ENCODE measurements at places on chromosomes 11 and 22.

DNA sequence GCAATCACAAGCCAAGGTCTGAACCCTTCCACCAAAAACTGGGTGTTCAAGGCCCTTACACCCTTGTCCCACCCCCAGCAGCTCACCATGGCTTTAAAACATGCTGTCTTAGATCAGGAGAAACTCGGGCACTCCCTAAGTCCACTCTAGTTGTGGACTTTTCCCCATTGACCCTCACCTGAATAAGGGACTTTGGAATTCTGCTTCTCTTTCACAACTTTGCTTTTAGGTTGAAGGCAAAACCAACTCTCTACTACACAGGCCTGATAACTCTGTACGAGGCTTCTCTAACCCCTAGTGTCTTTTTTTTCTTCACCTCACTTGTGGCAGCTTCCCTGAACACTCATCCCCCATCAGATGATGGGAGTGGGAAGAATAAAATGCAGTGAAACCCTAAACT lies 15.0 kb downstream of the HTR3A start:
- no peak for DNase-seq

GRCh38 chr22:19851291-19852176 lies 3.1 kb downstream of the GNB1L start:
- no peak for DNase-seq

DNA sequence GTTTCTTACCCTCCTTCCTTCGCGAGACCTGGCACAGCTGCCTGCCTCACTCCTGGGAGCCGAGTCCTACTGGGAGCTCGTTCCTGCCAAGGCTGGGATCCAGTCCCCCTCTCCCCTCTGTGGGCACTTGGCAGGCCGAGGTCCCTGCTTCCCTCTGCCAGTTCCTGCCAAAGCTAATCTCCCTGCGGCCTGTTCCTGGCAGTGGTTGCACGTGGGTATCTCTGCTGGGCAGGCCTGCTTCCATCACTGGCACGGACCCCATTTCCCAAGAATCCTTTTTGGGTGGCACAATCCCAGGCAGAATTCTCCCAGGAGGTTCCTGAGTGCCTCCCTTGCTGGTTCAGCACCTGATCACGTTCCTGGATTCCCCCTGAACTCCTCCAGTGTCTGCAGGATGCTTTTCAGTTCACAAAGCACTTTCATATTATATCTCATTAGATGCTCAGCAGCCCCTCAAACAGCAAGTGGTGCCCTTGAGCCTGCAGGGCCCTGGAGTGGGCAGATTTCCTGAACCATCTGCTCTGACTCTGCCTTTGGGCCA lies 96.5 kb downstream of the RRM1 start:
- DNase-seq, result no peak

DNA sequence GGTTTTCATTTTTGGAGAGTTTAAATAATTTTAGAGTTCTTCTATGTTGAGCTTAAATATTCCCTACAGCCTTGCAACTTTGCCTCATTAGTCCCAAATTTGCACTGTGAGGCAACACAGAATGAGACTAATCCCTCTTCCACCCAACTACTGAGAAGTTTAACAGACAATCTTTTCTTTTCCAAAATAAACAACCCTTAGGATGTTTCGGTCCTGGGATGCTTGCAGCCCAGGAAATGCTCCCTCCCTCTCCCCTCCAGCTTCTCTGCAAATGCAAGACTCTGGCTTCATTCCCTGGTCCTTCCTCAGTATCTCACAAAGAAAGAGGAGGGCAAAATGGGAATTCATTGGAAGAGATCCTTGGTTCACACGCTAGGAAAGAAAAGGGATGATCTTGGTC lies 222.5 kb downstream of the ST3GAL4 start:
- no peak for DNase-seq

- DNase-seq, result no peak
Measured at GRCh38 chr22:48594757-48595510, 1232.7 kb downstream of the BRD1 start.

GRCh38 chr11:128282053-128282452 lies 305.3 kb downstream of the ETS1 start:
- DNase-seq, result no peak

GRCh38 chr22:24683691-24684090 lies 80.7 kb downstream of the GGT1 start:
- peak; percentile 65 for DNase-seq

GRCh38 chr11:8086001-8086479 lies 5.0 kb downstream of the TUB start:
- peak; percentile 58 for DNase-seq

- no peak for DNase-seq
Measured at GRCh38 chr22:22389467-22389866, 119.1 kb downstream of the ZNF280B start.

DNA sequence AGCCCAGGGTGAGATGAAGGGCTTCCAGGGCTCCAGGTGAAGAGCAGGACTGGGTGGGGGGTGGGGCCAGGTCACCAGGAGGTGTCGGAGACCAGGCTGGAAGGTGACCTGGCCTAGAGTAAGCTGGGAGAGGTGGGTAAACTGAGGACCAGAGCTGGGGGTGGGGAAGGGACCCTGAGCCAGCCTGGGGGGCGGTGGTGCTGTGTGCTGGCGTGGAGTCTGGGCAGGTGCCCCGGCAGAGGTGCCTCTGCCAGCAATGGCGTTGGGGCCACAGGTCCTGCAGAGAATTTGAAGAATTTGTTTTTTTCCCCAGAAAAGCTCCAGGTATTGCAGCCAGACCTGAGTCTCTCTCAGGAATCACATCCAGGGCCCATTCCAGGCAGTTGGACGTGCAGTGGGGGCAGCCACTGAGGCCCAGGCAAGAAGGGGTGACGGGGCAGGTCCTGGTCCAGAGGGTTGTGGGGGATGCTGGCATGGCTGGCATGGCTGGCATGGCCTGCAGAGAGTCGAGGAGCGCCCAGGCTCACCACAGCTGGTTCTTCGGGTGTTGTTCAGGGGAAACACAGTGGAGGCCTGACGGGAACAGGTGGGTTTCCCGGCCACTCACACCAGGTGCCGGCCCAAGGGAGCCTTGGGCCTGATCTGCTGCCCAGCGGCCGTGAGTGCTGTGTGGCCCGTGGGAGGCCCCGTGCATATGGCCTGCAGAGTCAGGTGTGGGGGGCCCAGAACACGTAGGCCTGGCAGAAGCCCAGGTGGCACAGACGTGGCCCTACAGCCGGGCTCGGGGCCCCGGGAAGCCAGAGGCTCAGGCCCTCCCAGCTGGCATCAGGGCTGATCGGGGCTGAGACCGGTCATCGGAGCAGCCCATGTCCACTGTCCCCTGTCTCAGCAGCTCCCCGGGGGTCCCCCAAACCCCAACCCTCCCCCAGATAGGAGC lies 6.4 kb upstream of the MUC6 start:
- no peak for DNase-seq

- DNase-seq, result no peak
Measured at GRCh38 chr22:40709752-40710413, 30.6 kb downstream of the MCHR1 start.

DNA sequence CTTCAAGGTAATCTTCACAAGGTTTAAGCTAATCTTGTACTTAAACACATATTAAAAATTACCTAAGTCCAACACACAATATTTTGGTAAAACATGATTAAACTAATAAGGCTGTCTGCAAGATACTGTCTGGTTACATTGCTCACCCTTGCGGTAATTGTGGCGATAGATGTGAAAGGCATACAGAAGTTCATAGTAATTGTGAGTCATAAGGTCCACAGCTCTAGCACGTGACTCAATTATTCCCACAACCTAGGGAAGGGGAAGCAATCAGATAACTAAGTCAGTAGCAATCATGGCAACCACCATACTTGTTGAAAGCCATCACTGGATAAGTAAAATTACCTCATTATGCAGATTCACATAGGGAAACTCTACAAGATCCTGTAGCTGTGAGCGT lies 30.5 kb upstream of the FNBP4 start:
- DNase-seq, result peak; percentile 86

DNA sequence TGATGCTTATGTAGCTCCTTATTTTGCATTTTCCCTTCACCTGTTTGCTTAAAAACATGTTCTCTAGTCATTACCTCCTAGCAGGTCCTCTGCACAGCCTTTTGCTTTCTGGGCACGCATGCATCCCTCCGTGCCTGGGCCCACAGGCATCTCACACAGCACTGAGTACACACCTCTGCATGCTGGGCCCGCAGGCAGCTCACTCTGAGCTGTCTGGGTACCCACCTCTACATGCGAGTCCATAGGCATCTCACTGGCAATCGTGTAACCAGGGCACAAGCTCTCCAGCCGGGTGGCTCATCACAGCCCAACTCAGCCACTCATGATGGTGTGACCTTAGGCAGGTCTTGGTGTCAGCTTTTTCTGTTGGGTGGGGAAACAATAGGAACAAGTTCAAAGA lies 68.7 kb upstream of the GAL start:
- no peak for DNase-seq

DNA sequence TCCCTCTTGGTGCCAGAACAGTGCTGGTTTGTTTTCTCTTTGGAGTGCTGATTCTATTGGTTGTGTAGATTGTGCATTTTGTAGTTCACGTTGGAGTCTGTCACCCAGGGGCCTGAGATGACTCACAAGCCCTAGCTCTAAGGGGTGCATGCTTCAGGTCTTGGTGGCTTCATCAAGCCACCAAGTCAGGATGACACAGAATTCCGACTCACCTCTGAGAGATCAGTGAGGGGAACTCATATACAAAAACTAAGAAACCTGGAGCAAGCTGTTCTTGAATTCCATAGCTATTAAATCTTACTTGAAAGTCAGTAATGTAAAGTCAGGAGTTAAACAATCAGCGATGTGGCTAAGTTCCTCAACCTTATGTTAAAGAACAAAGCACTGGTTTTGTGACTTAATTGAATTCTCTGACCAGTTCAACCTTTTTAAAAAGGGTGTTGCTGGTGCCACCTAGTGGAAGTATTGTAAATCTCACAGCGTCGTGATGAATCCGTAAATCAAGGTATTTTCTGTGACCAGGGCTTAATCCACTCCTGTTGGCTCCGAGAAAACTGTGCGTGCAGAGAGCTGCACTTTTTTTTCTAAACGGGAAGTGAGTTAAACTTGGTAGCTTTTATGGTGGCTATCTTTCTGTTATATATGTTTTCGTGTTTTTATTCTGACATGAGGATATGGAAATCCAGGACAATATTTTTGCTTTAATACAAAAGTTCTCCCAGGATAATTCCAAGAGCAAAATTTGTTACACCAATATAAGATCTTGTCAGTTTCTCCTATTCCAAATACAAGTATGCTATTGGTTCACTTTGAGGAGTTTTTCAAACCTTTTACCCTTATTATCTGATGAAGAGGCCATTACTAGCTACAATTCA lies 14.6 kb downstream of the MMP13 start:
- DNase-seq, result peak; percentile 76

DNA sequence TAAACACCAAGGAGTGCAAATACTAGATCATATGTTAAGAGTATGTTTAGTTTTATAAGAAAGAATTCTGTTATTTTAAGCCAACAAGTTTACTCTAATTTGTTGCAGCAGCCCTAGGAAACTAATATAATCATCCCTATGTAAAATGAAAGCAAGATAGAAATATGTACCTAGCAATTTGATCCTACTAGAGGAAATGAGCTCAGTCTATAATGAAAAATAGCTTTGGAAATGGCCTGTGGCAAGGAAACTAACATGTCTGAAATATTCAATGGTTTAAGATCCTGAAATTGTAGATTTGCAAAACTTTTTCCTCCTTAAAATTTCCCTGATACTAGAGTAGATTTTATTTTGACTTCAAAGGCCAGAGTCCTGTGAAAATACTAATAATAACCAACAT lies 112.7 kb upstream of the SLC5A12 start:
- no peak for DNase-seq

DNA sequence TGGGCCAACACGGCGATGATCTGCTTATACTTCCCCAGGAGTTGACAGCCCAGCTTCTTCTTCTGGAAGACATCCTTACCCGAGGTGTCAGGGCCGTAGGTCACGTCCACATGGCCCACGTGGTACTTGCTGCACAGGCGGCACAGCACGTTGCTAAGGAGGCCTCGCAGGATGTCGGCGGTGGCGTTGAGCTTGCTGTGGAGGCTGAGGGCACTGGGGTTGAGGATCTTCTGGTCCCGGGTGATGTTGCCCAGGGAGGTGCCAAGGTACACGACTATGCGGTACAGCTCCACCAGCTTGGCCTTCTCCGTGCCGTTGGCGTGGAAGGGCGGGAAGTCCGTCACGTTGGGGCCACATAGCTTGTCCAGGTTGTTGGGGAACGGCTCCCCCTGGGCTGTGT lies 2.9 kb downstream of the LIF start:
- DNase-seq, result no peak

DNA sequence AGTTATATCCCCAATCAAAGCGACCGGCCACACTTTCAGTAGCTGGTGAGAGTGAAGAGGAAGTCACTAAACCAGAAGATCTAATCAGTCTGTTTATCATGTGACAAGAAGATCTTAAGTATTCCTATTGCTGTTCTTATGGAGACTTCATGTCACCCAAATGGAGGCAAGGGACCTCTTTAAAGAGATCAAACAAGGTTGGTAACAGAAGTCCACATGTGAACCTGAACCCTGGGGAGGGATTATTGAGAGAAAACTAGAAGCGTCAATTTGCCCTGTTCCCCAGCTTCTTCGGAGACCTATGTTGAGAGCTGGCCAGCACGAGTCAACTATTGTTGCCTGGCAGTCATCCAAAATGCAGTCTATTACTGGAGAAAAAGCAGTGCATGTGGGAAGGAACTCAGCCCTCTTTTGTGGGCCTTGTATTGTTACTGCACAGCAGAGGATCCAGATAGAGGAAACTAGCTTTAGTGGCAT lies 76.9 kb upstream of the CTSC start:
- peak; percentile 79 for DNase-seq

- no peak for DNase-seq
Measured at GRCh38 chr11:27991736-27992135, 116.2 kb downstream of the KIF18A start.

DNA sequence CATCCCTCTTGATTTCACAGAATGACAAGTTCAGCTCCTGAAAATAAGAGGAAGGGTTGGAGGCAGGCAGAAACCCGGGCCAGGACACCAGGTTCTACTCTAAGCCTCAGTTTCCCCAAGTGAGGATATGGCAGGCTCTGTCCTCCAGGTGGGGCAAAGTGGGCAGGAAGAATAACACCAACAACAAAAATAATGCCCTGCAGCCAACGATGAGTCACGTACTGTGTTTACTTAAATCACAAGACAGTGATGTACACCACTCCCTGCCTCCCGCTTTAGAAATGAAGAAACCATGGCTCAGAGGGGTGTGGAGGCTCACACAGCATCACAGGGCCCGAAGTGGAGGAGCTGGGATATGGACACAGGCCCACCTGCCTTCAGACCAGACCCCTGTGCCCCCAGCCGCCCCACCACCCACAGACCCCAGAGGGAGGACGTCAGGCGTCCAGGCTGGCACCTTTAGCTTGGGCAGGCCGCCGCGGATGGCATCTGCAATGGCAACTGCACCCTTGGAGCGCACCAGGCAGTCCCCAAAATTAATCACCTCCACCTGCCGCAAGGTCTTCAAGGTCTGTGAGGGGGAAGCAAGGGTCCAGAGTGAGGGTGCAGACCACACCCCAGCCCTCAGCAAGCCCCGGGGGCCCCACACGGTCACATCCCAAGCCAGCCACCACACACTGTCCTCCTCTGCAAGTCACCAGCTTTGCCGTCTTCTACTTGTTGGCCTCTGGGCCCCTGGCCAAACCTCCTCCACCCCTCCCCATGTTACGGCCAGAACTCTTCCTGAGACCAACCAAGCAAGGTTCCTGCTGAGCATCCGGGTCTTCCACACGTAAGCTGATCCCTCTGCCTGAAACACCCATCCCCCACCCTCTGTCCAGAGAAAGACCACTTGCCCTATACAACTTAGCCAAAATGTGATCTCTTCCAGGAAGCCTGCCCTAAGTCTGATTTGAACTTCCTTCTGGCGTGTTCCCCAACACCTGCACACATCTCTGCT lies 15.8 kb upstream of the CHADL start:
- peak; percentile 82 for DNase-seq

GRCh38 chr11:93957397-93957952 lies 63.7 kb upstream of the HEPHL1 start:
- DNase-seq, result no peak
